Aorta (tissue), 5 donors: ENCODE measurements at places on chromosomes 7 and 10.

GRCh38 chr10:49325916-49326783 is 27.2 kb downstream of the C10orf71 start:
- DNase-seq, result no peak

DNA sequence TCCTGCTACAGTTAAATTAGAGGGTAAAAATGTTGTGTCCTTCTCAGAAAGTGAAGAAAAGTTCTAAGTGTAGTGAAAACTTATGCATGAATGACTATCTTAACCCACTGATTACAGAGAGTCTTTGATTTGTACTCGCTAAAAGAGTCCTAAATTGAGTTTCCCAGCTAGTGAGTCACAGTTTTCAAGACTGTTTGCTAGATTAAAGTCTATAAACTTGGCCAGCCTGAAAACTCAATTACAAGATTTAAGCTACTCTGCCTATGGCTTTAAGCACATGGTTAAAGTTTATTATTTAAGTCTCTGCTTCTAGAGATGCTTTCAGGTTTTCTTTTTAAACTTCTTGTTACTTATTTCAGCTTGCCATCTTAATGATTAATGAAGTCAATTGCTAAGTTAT is 44.4 kb downstream of the MRPS24 start:
- DNase-seq, result no peak

- no peak for DNase-seq
These were observed 975.8 kb upstream of the LRRTM3 start for GRCh38 chr10:65950075-65950474.

GRCh38 chr10:79056361-79056735 is 12.4 kb upstream of the ZMIZ1 start:
- DNase-seq, result no peak

DNA sequence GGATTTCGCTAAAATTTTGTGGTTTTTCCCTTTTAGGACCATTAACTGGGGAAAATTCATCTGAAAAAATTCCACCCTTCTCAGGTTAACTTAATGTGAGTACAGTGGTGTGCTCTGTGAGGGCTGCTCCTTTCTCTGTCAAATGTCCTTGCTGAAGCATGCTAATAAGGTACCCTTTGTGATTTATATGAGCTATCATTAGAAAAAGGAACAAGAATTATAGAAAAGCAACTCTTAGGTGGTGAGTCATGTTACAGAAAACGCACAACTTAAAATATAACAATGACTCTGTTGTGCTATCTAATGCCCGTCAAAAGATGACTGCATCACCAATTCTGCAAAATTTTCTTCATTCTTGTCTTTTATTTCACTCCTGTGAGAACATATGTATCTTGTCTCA is 162.0 kb upstream of the MAGI2 start:
- DNase-seq, result no peak

GRCh38 chr7:116836911-116837310 is 25.5 kb upstream of the CAPZA2 start:
- no peak for DNase-seq

GRCh38 chr7:144474800-144475615 is 71.5 kb upstream of the NOBOX start:
- no peak for DNase-seq

GRCh38 chr7:119935418-119936025 is 337.5 kb upstream of the KCND2 start:
- DNase-seq, result no peak

DNA sequence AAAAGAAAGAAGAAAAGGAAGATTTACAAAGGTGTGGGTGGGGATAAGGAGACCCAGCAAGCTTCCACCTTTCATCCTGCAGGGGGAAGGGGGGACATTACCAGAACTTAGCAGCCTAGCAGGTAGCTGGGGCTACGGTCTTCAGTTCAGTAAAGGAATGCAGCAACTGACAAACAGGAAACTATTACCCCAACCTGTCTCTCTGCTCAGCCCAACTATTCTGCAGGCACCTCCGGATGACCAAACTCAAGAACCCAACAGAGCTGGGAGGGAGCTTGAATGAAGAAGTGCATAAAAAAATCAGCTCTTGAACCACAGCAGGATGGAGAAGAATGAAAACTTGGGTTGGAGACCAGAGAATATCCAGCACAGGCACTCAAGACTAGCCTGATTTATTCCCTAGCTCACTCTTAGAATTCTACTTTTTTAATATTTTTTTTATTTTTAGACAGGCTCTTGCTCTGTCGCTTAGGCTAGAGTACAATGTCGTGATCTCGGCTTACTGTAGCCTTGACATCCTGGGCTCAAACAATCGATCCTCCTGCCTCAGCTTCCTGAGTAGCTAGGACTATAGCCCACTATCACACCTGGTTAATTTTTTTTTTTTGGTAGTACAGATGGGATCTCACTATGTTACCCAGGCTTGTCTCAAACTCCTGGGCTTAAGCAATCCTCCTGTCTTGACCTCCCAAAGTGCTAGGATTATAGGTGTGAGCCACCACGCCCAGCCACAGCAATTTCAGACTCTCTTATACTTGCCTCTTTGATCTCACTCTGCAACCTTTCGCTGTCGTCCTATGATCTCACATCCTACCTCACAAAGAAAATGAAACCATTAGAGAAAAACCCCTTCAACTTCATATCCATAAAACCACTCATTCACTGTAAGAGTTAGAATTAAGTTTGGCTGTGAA is 18.5 kb upstream of the C10orf67 start:
- no peak for DNase-seq

GRCh38 chr7:99244939-99245338 is 27.7 kb upstream of the MYH16 start:
- DNase-seq, result no peak

DNA sequence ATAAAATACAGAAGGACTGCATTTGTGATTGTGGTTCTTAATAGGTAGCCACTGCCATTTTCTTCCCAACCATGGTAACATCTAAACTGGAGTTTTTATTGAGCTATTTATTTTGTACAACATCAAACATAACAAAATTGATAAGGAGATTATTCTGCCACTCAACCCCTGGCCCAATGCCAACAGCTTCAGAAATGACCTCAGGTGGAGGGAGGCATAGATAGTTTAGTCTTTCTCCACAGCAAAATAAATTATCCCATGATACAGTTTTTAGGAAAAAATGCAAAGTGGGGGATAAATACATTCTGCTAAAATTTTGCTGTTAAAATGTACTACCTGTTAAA is 57.6 kb downstream of the LRRTM3 start:
- DNase-seq, result no peak

DNA sequence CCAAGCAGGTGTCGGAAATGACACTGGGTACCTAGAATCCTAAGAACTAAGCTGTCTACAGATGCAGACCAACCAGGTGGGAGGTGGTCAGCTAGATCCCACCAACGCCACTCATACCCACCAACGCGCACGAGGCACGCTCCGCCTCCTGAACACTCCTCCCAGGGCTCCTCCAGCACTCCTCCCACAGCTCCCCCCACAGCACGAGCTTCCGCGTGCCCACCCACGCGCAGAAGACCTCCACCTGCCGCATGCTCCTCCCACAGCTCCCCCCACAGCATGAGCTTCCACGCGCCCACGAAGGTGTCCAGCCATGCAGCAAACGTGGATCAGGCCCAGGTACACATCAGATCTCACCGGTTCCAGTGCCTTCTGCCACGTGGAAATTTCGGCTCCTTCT is 196.0 kb downstream of the MAD1L1 start:
- DNase-seq, result peak; percentile 35

- DNase-seq, result no peak
These were observed 305.4 kb upstream of the PFKP start for GRCh38 chr10:2761971-2762370.

GRCh38 chr7:112630565-112630964 is 149.8 kb downstream of the LSMEM1 start:
- DNase-seq, result no peak

DNA sequence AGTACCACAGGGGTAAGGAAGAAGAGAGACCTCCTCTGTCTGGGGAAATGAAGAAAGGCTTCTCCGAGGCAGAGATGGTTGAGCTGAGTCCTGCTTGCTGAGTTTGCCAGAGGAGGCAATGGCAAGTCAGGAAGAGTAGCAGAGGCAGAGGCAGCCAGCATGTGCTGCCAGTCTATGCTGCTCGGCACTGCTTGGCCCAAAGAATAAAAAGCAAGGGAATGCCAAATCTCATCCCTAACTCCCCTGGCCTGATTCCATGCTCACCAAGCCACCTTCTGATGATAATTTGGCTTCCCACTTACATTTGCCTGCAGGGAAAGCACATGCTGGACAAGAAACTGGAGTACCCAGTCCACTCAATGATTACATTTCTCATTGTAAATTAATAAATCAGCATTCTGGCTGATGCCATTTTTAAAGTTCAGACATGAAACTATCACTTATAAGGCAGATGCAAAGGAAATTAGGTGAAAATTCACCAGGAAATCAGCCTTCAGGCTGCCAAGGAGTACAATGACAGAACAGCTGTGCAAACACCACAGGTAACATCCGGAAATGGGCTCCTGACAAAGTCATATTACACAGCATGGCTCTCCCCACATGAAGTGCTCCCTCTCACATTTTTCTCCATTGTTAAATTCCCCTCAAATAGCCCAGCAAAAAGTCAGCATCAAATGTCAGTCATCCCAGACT is 245.9 kb downstream of the MTERF1 start:
- DNase-seq, result no peak

- DNase-seq, result no peak
These were observed 298.5 kb downstream of the GPAM start for GRCh38 chr10:111885046-111885445.

DNA sequence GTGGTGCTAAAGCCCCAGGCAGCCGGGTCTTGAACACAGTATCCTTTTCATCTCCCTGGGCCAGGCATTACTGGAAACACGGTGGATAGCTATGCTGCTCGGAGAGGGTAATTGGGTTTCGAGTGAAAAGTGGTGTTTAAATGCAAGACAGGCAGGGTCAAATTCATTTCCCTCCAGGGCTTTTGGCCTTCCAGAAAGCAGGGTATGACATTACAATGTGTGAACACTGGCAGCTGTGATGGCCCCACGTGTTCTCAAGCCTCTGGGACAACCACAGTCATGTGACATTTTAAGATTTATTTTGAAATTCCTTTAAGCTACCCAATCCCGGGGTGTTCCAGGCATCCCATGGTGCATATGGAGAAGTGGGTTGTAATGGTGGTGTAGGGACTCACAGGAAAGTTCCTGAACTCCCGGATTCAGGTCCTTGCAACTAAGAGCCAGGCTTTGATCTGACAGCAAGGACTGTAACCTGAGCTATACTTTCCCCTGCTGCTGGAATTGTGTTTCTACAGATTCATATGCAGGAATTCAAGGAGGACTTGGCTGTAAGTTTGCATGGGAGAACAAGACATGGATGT is 46.8 kb downstream of the INSYN2A start:
- DNase-seq, result no peak

DNA sequence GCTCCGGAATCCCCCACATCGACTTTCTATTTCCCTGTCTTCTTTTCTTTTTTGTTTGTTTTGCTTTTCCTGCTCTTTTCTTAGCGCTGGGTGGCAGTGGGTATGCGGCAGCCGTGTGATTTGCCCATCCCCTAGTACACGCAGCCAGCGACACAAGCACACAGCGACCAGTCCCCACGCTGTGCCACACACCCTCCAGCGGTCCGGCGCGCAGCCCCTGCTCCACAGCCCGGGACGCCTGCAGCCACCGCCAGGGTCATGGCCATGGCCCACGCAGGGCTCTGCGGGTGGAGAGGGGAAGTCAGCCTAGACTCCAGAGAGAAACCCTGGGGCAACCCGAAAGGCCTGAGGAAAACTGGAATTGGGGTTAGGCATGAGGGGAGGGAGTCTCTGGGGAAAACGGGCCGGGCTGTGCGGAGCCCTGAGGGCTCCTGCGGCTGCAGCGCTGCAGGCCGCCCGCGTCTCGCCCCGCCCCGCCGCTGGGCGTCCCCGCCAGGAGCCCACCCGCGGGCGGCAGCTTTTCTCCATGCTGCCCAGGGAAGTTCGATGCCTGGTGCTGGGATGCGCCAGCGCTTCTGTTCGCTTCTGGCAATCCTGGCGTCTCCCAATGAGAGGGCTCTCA is 2.5 kb downstream of the CHRM2 start:
- DNase-seq, result no peak

GRCh38 chr7:76077435-76077834 is 29.5 kb downstream of the MDH2 start:
- DNase-seq, result no peak

- peak; percentile 93 for DNase-seq
These were observed 1.6 kb downstream of the HOXA3 start for GRCh38 chr7:27150568-27151340.

DNA sequence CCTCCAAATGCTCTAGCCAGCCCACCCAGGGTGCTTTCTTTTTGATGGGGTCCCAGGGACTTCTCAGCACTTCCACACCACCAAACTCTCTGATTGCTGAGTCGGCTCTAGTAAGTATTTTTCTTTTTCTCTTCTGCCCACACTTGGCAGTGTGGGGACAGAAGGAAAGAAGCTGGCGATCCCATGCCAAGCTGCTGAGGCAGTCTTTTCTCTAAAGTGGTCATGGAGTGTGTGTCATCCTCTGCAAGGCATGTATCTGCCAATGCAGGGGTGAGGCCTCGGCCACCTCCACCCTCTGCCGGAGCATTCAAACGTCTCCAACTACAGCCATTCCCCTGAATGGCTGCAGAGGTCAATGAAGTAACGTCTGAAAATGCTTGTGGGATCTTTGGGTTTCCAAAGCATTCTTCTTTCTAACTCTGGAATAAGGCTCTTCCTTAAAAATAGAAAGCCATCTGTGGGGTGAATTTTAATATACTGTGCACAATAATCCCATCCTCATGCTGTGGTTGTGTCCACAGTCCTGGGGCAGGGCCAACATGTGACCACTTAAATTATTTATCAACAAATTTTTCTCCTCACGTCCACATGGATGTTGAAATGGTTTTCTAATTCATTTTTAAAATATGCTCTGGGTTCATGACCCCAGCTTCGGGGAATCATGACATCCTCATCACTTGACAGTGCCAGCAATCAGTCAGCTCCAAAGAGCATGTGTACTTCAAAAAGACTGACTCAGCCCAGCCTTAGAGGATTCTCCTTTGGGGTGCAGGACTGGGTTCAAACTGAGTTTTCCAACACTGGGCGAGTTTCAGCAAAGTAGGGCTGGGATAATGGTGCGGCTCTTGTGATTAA is 171.3 kb upstream of the ITGB1 start:
- peak; percentile 71 for DNase-seq

- DNase-seq, result no peak
These were observed 85.8 kb downstream of the HGF start for GRCh38 chr7:81684033-81684432.

- no peak for DNase-seq
These were observed 4.4 kb upstream of the LUC7L2 start for GRCh38 chr7:139355320-139355719.

GRCh38 chr7:2264158-2264557 is 22.1 kb downstream of the NUDT1 start:
- DNase-seq, result no peak

DNA sequence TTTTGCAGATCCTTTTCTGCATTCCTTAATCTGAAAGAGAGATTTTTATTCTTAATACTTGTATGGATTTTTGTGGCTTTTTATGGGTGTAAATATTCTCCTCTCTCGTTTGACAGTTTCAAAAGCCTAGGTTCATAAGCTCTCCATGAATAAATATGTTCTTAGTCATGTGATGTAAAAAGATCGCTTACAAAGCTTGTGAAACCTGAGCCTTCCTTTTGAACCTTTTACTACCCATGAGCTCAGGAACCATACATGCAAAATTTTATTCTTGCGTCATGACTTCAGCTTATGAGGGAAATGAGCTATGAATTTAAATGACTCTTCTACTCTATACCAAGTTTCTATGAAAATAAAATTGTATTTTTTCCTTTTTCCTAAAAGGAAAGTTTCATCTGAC is 98.7 kb downstream of the POLL start:
- DNase-seq, result no peak
